Endodermal cell (in vitro differentiated cells): ENCODE measurements at places on chromosomes 4 and X. TPM values are rescaled to one million over a fixed set of nuclear protein-coding genes. Genes with fewer than 3 reads are reported as not detected.
A peak's percentile ranks its signal among the peaks of the same experiment; 100 is the strongest.

The TRMT10A gene
- 4.4 and 5.2 TPM in 2 replicates for total RNA-seq

DNA sequence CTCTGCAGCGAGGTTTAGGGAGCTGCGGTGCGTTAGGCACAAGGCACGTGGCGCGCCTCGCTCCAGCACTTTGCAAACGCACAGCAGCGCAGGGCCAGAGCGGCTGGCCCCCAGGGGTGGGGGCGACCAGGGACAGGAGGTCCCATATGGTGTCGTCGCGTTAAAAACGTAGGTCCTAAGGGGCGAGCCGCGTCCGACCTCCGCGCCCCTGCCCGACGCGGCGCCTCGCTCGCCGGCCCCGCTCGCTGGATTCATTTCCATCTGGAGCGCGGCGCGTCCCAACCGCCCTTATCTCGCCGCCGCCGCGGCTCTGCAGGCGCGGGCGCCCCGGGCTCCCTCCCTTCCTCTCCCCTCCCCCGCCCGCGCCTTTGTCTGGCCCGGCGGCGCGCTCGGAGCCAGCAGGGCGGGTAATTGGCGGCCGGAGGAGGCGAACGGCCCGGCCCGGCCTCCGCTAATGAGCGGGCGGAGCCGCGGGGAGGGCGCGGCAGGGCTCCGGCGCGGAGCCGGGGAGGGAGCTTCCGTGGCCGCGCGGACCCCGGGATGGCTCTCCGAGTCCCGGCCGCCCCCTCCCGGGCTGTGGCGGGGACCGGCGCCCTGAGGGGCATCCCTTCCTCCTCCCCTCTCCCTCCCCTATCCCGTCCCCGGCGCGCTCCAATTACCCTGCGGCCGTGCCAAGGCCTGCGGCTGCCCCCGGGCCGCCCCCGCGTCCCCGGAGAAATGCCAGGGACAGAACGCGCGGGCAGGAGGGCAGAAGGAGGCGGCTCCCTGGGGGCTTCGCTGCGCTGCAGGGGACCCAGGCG, 409.0 kb downstream of the BCOR start:
- peak; percentile 92 for DNase-seq

DNA sequence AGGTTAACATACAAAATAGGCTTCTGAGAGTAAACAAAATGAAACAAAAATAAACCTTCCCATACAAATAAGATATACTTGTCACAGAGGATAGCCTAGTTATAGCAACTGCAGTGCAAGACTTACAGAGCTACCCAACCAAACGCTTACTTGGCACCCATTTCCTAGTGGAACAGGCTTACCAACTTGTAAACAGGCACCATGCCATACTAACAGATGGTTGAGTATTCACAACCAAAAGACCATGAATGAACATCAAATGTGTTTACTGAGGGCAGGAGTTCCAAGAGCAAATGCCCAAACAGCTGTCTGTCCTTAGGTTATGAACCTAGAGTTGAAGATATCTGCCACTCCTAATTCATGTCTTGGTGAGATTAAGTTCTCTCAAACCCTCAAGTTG, 2629.2 kb downstream of the PCDH7 start:
- no peak for DNase-seq

DNA sequence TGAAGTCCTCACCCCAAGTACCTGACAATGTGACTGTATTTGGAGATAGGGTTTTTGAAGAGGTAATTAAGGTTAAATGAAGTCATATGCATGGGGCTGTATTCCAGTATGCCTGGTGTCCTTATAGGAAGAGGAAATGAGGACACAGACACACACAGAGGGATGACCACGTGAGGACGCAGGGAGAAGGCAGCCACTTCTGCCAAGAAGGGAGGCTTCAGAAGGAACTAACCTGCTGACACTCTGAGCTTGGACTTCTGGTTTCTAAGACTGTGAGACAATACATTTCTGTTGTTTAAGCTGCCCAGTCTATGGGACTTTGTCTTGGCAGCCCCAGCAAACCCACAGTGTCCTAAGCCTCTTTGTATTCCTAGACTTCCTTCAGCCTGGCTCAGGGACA, 3.0 kb upstream of the SLC2A9 start:
- peak; percentile 15 for DNase-seq

GRCh38 chr4:163662768-163663167, 168.3 kb downstream of the TMA16 start:
- DNase-seq = no peak
